ENCODE measurements at places on chromosomes 7 and 10.

GRCh38 chr7:13072014-13072413 is 384.6 kb downstream of the ARL4A start:
- DNase-seq: no peak

GRCh38 chr10:122019414-122019975 is 30.5 kb downstream of the TACC2 start:
- DNase-seq: no peak

- no peak for DNase-seq
These were observed 5.3 kb downstream of the COL1A2 start for GRCh38 chr7:94400022-94400421.

GRCh38 chr10:57791546-57791945 is 476.1 kb downstream of the IPMK start:
- no peak for DNase-seq

Data from pons (tissue), 1 donor.